Activated B cell treated with CpG ODN at 0.5 μM for 24 hours (primary cell): ENCODE measurements at places on chromosomes 4 and X. TPM values are rescaled to one million over a fixed set of nuclear protein-coding genes. Genes with fewer than 3 reads are reported as not detected.

ASB9 gene
- total RNA-seq = not detected in 2 replicates

GRCh38 chrX:19728915-19729314 lies 158.5 kb downstream of the SH3KBP1 start:
- no peak for DNase-seq

DNA sequence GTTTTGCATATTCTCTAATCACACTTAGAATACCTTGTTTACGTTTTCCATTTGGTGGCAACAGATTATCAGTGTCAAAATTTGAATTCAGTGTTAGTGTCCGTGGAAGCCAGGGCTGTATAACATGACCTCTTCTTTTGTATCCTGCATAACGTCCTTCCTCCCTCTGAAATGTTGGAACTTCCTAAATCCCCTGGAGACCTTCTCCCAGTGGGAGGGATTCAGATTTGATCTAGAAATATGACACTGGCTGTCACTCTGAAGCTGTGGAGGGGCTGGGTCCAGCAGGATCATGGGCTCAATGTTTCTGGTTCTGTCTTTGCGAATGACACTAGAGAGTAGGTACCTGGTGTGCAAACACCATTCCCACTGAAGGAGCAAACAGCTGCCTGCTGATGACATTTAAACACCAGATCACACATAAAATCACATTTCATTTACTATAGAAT lies 850 bp upstream of the CXCL3 start:
- no peak for DNase-seq

PRR32 gene
- not detected in 2 replicates for total RNA-seq

RCHY1 gene
- total RNA-seq = 28.5 and 29.6 TPM in 2 replicates

PNMA5 gene
- total RNA-seq = 0.27 TPM in 1 of 2 replicates, not detected in the other

GRCh38 chr4:94334962-94335361 lies 7.7 kb downstream of the HPGDS start:
- no peak for DNase-seq

DDX53 gene
- not detected in 2 replicates for total RNA-seq

IL13RA2 gene
- total RNA-seq = not detected in 2 replicates

DNA sequence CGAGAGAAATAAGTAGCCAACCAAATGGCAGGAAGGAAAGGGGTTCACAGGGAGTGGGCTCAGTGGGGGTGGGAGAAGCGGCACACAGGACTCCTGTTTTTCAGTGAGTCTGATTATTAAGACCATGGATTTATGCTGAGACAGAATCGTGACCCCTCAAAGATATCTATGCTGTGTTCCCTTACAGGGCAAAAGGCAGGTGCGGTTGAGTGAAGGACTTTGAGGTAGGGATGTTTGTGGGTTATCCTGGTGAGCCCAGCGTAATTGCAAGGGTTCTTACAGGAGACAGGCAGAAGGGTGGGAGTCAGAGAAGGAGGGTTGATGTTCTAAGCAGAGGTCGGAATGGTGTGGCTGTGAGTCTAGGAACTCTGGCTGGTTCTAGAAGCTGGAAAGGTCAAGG lies 73.0 kb downstream of the EVC start:
- DNase-seq = no peak
